Left ventricle myocardium inferior (tissue), 1 donor: ENCODE measurements at places on chromosomes 1 and 21. TPM values are rescaled to one million over a fixed set of nuclear protein-coding genes. Genes with fewer than 3 reads are reported as not detected.

GRCh38 chr1:94579876-94580294 lies 38.3 kb upstream of the F3 start:
- no peaks in the 10 kb centered on the region for H3K36me3 ChIP-seq
- DNase-seq: no peak
- H3K27ac ChIP-seq: no peak overlapping the region
- peaks cover 5% of the 10 kb centered on the region for H3K27me3 ChIP-seq
- H3K4me3 ChIP-seq: no peak overlapping the region

DNA sequence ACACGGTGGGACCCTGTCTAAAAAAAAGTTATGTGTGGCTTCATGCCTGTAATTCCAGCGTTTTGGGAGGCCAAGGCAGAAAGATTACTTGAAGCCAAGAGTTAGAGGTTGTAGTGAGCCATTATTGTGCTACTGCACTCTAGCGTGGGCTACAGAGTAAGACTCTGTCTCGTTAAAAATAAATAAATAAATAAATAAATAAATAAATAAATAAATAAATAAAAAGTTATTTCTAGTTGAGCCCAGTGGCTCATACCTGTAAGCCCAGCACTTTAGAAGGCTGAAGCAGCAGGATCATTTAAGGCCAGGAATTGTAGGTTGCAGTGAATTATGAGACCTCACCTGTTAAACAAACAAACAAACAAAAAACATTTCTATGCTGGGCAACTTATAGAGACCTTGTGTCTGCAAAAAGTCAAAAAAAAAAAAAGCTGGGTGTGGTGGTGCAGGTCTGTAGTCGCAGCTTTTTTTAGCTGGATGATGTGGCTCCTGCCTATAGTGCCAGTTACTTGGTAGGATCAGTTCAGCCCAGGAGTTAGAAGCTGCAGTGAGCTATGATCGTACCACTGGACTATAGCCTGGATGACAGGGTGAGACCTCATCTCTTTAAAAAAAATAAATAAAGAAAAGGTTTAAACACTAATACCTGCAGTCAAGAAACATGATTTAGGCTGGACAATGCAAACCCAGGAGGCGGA lies 25.6 kb downstream of the GON4L start:
- H3K4me1 ChIP-seq: peaks cover 10% of the 10 kb centered on the region
- no peak overlapping the region for H3K4me3 ChIP-seq
- DNase-seq: no peak

- no peak overlapping the region for H3K27ac ChIP-seq
- no peaks in the 10 kb centered on the region for H3K27me3 ChIP-seq
- H3K4me3 ChIP-seq: no peak overlapping the region
- peaks cover 35% of the 10 kb centered on the region for H3K4me1 ChIP-seq
Measured at GRCh38 chr1:6695868-6696267, 5.7 kb downstream of the DNAJC11 start.

The DISP3 gene
- not detected for total RNA-seq
